T follicular helper cell (primary cell): ENCODE measurements at places on chromosomes 7 and 10.

DNA sequence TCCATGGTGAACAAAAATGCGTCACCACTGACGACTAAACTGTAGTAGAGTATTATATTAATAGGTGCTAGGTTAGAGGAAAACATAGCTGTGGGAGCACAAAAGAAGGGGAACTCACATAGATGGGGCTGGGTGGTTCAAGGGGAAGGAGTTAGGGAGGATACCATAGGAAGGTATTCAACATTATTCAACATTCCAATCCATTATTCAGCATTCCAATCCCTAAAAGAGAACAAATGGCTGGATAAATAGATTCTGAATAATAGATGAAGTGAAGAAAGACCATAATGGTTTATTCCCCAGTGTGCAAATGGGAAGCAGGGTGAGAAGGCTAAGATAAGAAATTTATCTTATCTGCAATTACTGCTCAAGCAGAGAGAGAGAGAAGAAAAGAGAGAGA is 61.4 kb downstream of the AASS start:
- DNase-seq: no peak

DNA sequence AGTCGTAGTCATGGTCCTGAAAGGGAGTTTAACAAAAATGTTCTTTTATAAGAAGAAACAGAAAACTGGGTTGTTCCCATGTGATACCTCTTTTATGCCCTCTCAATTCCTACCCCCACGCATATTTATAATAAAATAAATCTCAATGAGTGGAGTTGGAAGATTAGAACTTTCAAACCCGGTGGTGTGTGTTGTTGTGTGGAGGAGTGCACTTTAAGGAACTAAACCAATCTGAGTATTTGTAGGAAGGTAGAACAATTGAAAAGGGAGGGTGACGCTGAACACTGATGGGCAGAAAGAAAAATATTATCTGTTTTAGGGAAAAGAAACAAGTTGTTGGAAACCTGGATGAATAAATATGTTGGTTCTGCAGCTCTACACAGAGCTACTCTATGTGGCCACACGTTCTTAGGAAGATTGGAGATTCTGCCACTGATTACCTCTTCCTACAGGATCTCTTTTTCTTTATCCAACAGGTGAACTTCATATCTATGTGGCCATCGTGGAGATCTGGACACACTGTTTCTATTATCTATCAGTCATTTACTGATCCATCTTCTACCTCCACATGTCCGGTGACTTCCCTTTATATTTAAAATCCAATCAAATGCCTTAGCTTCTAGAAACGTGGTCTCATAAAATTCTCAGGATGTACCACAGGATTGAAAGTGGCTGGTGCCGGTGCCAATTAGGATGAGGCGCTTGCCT is 13.1 kb upstream of the GATA3 start:
- DNase-seq: no peak

GRCh38 chr10:30736685-30737232 is 107.2 kb upstream of the LYZL2 start:
- no peak for DNase-seq

GRCh38 chr7:155495440-155496248 is 37.7 kb downstream of the EN2 start:
- DNase-seq: no peak

- DNase-seq: no peak
These were observed 364.1 kb downstream of the GATA3 start for GRCh38 chr10:8418631-8419030.

- DNase-seq: no peak
These were observed 62.6 kb downstream of the CLIP2 start for GRCh38 chr7:74351836-74352235.
